Dorsolateral prefrontal cortex (tissue), 122 donors: ENCODE measurements at places on chromosomes 6 and 20. TPM values are rescaled to one million over a fixed set of nuclear protein-coding genes. Genes with fewer than 3 reads are reported as not detected.

The CCM2L gene
- 4.0 TPM for total RNA-seq

The NDRG3 gene
- total RNA-seq, result 146 TPM

The MYH7B gene
- total RNA-seq, result 16.6 TPM

The TPX2 gene
- 2.5 TPM for total RNA-seq

The C6orf163 gene
- total RNA-seq, result 10.8 TPM

The LY6G6F gene
- total RNA-seq, result not detected

The IPCEF1 gene
- 93.0 TPM for total RNA-seq

The HSPA1A gene
- 261 TPM for total RNA-seq

The ANGPT4 gene
- 0.20 TPM for total RNA-seq

The POU5F1 gene
- 2.8 TPM for total RNA-seq

The CAGE1 gene
- total RNA-seq, result 0.23 TPM

The FLRT3 gene
- 19.7 TPM for total RNA-seq

The ECT2L gene
- 0.46 TPM for total RNA-seq

The RAET1G gene
- total RNA-seq, result not detected

The TAP2 gene
- total RNA-seq, result 26.2 TPM

The SCRT2 gene
- total RNA-seq, result 2.2 TPM

The LHFPL5 gene
- total RNA-seq, result 7.5 TPM

The SMLR1 gene
- total RNA-seq, result not detected

The SEL1L2 gene
- total RNA-seq, result 0.25 TPM

The LPA gene
- total RNA-seq, result 1.4 TPM

The HLA-DQA2 gene
- total RNA-seq, result 0.41 TPM

The TNF gene
- not detected for total RNA-seq

The MTO1 gene
- 46.4 TPM for total RNA-seq

The SLC35D3 gene
- not detected for total RNA-seq
